ENCODE measurements at places on chromosomes 13 and 19.
A peak's percentile ranks its signal among the peaks of the same experiment; 100 is the strongest.

DNA sequence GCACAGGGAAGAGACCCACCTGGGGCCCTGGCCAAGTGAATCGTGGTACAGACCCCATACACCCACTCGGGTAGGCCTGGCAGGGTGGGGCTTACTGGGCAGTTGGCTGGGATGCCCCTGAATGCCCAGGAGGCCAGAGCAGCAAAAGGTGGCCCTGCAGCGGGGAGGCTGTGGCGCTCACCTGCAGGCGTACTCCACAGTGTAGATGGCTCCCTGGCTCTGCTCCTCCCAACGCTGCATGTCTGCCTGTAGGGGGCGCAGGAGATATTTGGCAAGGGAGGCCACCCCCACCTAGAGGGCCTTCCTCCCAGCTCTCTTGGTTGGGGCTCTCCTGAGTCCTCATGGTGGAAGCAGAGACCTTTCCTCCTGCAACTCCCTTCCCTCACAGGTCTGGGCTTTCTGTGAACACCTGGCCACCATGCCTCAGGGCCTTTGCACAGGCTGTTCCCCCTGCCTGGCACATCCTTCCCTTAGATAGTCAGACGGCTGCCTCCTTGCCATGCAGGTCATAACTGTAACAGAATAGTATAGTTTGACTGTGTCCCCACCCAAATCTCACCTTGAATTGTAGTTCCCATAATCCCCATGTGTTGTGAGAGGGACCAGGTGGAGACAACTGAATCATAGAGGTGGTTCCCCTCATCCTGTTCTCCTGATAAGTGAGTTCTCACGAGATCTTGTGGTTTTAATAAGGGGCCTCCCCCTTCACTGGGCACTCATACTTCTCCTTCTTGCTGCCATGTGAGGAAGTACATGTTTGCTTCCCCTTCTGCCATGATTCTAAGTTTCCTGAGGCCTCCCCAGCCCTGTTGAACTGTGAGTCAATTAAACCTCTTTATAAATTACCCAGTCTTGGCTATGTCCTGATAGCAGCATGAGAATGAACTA, 5.9 kb downstream of the BORCS8 start:
- peak; percentile 78 for DNase-seq

DNA sequence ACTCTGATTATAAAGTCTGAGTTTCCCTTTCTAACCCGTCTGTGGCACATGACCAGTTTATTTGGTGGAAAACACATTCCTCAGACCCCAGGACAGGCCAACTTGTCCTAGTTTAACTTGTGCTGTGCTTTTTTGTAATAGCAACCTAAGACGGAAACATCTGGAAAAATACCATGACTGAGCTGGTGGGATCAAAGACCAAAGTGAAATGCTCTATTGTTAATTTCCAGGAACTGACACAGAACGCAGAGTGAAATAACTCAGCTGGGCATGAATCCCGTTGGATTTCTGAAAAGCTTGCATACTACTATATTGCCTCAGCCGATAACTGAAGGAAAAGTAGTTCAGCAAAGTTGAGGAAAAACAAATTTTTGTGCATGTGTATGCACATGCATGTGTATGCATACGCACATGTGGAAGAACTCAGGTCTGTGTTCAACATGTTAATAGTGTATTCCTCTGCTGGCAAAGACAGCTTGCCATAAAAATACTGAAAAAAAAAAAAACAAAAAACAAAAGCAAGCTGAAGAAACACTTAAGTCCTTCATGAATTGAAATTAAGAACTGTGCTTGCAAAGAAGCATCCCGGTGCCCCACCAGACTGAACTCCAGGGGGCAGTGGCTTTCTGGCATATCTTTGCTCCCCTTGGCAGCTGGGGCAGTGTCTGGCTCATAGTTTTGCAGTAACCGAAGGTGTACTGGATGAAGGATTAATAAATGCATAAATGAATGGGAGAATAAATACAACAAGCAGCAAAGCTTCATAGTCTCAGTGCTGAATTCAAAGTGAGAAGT, 187.8 kb downstream of the LHFPL6 start:
- DNase-seq = peak; percentile 52

DNA sequence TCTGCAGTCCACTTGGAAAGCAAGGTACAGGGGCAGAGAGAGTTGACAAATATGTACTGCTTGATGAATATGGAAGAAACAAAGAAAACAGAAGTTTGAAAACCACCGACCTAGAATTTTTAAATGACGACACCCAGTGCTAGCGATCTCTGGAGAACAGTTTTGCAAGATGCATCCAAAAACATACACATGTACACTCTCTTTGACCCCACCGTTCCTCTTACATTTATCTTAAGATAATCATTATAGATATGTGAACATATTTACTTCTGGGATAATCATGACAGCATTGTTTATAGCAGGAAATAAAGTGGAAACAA, 40.8 kb upstream of the IGSF23 start:
- DNase-seq = no peak

- no peak for DNase-seq
Measured at GRCh38 chr13:101308247-101309013, 107.9 kb downstream of the NALCN start.

DNA sequence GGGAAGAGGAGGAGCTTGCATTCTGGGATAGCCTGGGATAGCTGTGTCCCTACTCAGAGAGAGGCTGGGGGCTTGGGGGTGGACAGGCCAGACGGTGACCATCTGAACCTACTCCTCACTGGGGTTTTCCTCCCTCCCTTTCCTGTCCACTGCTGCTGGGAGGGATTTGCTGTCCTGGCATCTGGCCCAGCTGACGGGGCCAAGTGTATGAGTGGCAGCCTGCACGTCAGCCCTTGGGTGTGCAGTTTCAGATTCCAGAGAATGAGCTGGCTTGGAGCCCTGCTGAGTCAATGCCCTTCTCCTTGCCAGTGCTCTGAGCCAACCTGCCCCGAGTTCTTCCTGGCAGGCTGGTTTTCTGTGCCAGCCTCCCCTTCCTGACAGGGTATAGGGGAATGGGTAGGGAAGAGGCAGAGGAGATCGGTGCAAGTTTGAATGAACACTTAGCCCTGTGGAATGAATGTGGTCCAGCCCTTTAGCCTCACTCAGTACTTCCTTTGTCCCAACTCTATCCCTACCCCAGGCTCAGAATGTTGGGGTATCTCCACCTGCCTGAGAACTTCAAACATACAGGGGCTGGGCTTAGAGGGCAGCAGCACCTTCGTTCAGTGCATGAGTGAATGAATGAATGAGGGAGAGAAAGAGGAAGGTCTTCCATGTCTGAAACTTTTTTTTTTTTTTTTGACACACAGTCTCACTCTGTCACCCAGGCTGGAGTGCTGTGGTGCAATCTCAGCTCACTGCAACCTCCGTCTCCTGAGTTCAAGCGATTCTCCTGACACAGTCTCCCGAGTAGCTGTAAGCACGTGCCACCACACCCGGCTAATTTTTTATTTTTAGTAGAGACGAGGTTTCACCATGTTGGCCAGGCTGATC, 1.8 kb upstream of the ANGPTL4 start:
- DNase-seq = peak; percentile 62
